Foreskin keratinocyte (primary cell): ENCODE measurements at places on chromosomes 5 and 9. TPM values are rescaled to one million over a fixed set of nuclear protein-coding genes. Genes with fewer than 3 reads are reported as not detected.

Gene LCN15
- not detected in 2 replicates for total RNA-seq

Gene PRSS3
- total RNA-seq = 89.9 and 199 TPM in 2 replicates

Gene VCAN
- 2.6 and 5.8 TPM in 2 replicates for total RNA-seq

Gene TAS2R1
- not detected in 2 replicates for total RNA-seq

Gene SLC22A4
- total RNA-seq = 1.4 and 1.7 TPM in 2 replicates

Gene IFNA2
- not detected in 2 replicates for total RNA-seq

Gene GABRA6
- not detected in 2 replicates for total RNA-seq

Gene DDX4
- total RNA-seq = not detected in 2 replicates

Gene SYNPO
- total RNA-seq = 8.8 and 10.1 TPM in 2 replicates

Gene C5orf46
- 0.65 TPM in 1 of 2 replicates, not detected in the other for total RNA-seq

Gene ZDHHC12
- total RNA-seq = 66.8 and 76.8 TPM in 2 replicates

Gene INIP
- 14.0 and 14.9 TPM in 2 replicates for total RNA-seq

Gene CTNNAL1
- total RNA-seq = 154 and 199 TPM in 2 replicates

Gene SLC22A5
- total RNA-seq = 11.7 and 14.7 TPM in 2 replicates

Gene MTAP
- total RNA-seq = 61.9 and 64.3 TPM in 2 replicates

Gene LOX
- total RNA-seq = 0.14 and 0.58 TPM in 2 replicates

Gene BARHL1
- not detected in 2 replicates for total RNA-seq

Gene HAND1
- total RNA-seq = 0.17 TPM in 1 of 2 replicates, not detected in the other

Gene PKD2L2
- not detected in 2 replicates for total RNA-seq

Gene PTPRD
- 0.11 and 0.58 TPM in 2 replicates for total RNA-seq

Gene ARL10
- total RNA-seq = 4.2 and 5.2 TPM in 2 replicates

Gene NTNG2
- total RNA-seq = under 0.01 and 0.03 TPM in 2 replicates

Gene TAF11L10
- not detected in 2 replicates for total RNA-seq

Gene ENHO
- not detected in 2 replicates for total RNA-seq

Gene BHMT2
- total RNA-seq = 0.11 TPM in 1 of 2 replicates, not detected in the other

Gene ARHGEF28
- total RNA-seq = 84.1 and 134 TPM in 2 replicates

Gene HK3
- not detected in 2 replicates for total RNA-seq

Gene SLC25A2
- not detected in 2 replicates for total RNA-seq

Gene ADAMTS6
- 19.6 and 23.2 TPM in 2 replicates for total RNA-seq

Gene AQP3
- total RNA-seq = 129 and 173 TPM in 2 replicates

Gene IL9
- not detected in 2 replicates for total RNA-seq
